ENCODE measurements at places on chromosomes 5 and 9.

DNA sequence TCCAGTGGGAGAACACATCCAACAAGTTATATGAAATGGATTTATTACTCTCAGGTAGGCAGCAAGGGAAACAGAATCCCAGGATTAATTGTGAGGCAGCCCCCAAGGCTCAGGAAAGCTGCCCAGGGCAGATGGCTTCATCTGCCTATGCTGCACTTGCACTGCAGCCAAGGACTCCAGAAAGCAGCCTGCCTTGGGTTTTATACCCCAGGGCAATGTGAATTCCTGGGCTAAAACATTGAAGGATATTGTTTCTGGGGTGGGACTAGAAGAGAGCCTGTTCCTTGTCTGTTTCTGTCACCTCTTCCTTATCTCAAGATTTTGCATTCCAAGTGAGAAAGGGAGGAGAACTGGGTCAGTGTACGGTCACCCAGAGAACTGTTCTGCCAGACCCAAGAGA is 8.8 kb upstream of the CCL27 start:
- no peaks in the 10 kb centered on the region for H3K27me3 ChIP-seq
- no peak overlapping the region for H3K4me3 ChIP-seq
- H3K27ac ChIP-seq: no peak overlapping the region

- no peak overlapping the region for H3K4me3 ChIP-seq
- H3K27ac ChIP-seq: no peak overlapping the region
- no peaks in the 10 kb centered on the region for H3K36me3 ChIP-seq
- peaks cover 21% of the 10 kb centered on the region for H3K4me1 ChIP-seq
- H3K27me3 ChIP-seq: peaks cover 6% of the 10 kb centered on the region
These were observed 45.1 kb downstream of the C9orf50 start for GRCh38 chr9:129575818-129576217.

DNA sequence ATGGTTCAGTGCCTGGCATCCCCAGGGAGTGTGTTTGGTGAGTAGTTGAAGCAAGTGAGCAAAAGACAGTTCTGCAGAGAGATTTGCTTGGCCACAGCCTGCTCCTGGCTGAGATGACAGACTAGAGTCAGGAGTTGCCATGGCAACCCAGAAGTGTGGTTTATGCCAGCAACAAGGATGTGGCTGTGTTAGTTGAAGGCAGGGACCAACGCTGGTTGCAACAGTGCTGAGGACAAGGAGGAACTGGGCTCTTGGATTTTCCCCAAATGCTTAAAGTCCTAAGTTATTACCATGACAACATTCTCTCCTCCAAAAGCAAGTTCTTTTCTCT is 2.7 kb downstream of the NXNL2 start:
- peaks cover 49% of the 10 kb centered on the region for H3K27me3 ChIP-seq
- H3K4me3 ChIP-seq: no peak overlapping the region
- peak; percentile 5 for DNase-seq
- no peak overlapping the region for H3K27ac ChIP-seq
- no peaks in the 10 kb centered on the region for H3K36me3 ChIP-seq
- H3K4me1 ChIP-seq: peaks cover 18% of the 10 kb centered on the region

DNA sequence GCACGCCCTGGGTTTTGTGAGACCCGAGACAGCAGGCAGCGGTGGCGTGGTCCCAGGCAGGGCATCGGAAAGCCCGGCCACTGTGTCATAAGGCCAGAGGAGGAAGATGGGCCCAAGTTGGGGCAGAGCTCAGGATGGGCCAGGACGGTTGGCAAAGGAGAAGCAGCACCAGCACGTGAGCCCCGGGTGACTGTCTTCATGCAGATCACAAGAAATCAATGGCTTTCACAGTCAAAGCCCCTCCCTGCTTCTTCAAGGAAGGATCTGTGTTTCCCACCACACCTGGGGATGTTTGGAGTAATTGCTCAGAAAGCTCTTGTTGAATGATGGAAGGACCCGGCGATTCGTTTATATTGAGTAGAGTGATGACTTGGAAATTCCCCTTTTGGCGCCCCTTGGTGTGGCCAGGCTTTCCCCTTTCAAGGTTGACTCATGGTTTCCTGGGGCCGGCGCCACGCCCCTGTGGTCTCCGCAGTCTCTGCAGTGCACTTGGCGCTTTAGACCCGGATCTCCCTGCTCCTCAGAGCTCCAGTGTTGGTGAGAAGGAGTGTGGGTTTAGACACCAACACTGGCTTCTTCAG is 52.1 kb downstream of the IL31RA start:
- H3K4me1 ChIP-seq: peaks cover 41% of the 10 kb centered on the region
- peak overlapping the region; percentile 74 for H3K27ac ChIP-seq
- peaks cover 18% of the 10 kb centered on the region for H3K27me3 ChIP-seq
- peak overlapping the region; percentile 44 for H3K4me3 ChIP-seq

- no peak overlapping the region for H3K27ac ChIP-seq
- no peak for DNase-seq
- H3K36me3 ChIP-seq: no peaks in the 10 kb centered on the region
- H3K27me3 ChIP-seq: peaks cover 15% of the 10 kb centered on the region
These were observed 84.7 kb downstream of the FEM1C start for GRCh38 chr5:115459855-115460341.

DNA sequence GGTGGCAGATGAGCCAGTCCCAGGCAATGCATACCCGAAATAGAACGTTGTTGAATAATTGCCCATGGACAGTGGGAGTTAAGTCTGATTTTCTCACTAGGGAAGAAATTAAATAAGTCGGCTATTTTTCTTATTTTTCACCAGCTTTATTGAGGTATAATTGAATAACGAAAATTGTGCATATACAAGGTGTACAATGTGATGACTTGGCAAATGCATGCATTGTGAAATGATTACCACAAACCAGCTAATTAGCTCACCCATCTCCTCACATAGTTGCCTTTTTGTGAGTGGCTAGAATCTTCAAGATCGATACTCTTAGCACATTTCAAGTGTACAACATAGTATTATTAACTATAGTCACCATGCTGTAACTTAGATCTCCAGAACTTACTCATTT is 249.6 kb downstream of the ROR2 start:
- H3K27ac ChIP-seq: no peak overlapping the region
- H3K4me3 ChIP-seq: no peak overlapping the region
- peaks cover 18% of the 10 kb centered on the region for H3K27me3 ChIP-seq
- peaks cover 5% of the 10 kb centered on the region for H3K4me1 ChIP-seq
- peaks cover 3% of the 10 kb centered on the region for H3K36me3 ChIP-seq

DNA sequence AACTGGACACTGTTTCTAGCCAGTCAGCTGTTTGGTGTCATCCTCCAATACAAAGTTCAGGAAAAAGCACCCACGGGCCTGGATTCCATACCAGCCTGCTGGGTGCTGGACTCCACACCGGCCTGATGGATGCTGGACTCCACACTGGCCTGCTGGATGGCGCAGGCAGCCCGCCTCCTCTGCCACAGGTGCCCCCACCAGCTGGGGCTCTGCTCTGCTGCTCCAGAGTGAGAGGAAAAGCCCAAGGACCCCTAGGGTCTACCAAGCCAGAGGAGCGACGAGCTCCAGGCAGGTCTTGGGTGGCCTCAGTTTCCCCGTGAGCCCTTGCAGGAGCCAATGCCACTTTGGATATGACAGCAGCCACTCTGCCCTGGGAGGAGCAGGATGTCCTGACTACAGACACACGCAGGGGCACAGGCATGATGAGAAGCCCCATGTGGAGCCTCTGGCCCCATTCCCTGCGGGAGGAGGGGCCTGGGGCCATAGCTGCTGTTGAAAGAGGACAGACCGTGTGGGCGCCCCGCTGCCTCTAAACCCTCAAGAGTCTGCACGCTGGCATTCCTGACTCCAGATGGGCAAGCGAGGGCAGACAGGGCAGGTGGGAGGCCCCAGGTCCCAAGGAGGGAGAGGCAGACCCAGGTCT is 141.6 kb downstream of the OLFM1 start:
- no peaks in the 10 kb centered on the region for H3K36me3 ChIP-seq
- no peak overlapping the region for H3K4me3 ChIP-seq
- peaks cover 5% of the 10 kb centered on the region for H3K27me3 ChIP-seq
- H3K27ac ChIP-seq: no peak overlapping the region
- no peaks in the 10 kb centered on the region for H3K4me1 ChIP-seq

GRCh38 chr5:106759581-106759980 is 911.2 kb downstream of the EFNA5 start:
- H3K36me3 ChIP-seq: no peaks in the 10 kb centered on the region
- no peak for DNase-seq
- H3K4me3 ChIP-seq: no peak overlapping the region
- no peaks in the 10 kb centered on the region for H3K4me1 ChIP-seq
- no peak overlapping the region for H3K27ac ChIP-seq

- H3K27me3 ChIP-seq: peaks cover 8% of the 10 kb centered on the region
- H3K4me3 ChIP-seq: peak overlapping the region; percentile 90
- DNase-seq: no peak
These were observed 4.1 kb downstream of the KLF9 start for GRCh38 chr9:70410368-70410767.

DNA sequence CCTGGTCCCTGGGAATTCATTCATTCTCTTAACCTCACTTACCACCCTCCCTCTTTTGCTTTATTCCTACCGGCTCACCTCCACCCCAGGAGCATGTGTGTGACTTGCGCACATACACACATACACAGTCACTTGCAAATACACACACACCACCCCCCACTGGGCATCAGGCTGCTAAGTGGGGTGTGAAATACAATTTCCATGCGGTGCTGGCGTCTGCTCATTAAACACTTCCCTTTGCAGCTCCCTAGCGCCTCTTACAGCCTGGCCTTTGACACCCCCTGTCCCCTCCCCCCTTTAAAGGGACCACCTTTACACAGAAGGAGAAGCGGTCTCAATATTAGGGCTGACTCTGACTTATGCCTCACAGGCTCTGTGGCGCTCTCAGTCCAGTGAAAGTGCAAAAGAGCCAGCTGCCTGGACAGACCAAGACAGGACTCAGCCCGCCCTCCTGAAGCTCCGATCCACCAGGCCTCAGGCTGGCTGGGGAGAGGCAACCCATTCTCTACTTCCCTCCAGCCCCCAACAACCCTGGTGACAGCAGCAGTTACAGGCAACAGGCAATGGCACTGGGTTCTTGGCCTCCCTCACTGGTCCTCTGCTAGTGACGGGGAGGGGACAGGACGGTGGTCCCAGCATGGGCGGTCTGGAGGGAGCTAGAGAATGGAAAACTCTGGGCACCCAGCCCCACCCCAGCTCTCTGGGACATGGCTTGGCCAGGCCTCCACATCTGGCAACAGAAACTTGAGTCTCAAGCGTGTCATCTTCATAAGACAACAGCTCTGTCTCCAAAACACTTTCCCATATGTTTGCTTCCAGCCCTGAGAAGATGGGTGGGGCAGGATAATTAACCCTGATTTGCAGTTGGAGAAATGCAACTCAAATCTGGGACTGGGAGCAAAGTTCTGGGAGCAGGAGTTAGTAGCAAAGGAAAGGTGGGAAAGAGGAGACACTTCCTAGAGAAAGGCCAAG is 12.0 kb downstream of the ENHO start:
- DNase-seq: no peak
- no peaks in the 10 kb centered on the region for H3K36me3 ChIP-seq
- H3K27ac ChIP-seq: no peak overlapping the region
- H3K27me3 ChIP-seq: no peaks in the 10 kb centered on the region
- no peak overlapping the region for H3K4me3 ChIP-seq

Data from activated naive CD8-positive, alpha-beta T cell treated with anti-CD3 and anti-CD28 coated beads, Interleukin-2, amount 50 U/mL, for 24 hours (primary cell).